ENCODE measurements at places on chromosomes 16 and 17. TPM values are rescaled to one million over a fixed set of nuclear protein-coding genes. Genes with fewer than 3 reads are reported as not detected.

FBXW10 gene
- total RNA-seq: not detected

SPATA32 gene
- not detected for total RNA-seq

SAP30BP gene
- 305 TPM for total RNA-seq

DBNDD1 gene
- 1.2 TPM for total RNA-seq

TOP2A gene
- 2.9 TPM for total RNA-seq

PRR35 gene
- total RNA-seq: not detected

TCAP gene
- total RNA-seq: 4.2 TPM
